ENCODE measurements at places on chromosomes 7 and 10.
A peak's percentile ranks its signal among the peaks of the same experiment; 100 is the strongest.

DNA sequence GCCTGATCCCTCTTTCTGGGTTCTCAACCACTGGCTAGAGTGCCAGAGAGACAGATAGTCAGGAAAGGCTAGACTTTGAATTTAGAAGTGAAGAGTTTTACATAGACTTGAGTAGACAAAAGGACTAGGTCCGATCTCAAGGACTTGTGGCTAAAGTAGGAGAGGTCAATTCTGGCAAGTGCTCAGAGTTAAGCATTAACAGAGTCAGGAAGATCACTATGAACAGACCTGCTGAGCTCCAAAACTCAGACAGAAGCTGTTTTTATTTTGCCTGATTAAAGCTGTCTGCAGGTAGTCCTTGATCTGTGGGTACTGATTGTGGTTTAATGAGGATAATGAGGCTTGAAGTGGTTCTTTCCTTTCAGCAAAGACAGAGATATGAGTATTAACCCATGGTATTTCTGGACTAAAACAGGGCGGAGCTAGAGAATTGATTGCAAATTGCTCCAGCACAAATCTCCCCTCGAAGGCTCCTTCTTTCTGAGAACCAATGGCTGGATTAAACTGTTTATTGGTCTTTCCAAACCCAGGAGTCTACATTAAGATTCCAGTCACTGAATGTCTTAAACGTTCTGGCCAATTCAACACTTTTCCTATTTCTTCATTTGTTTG lies 423.2 kb downstream of the IPMK start:
- no peak for DNase-seq

DNA sequence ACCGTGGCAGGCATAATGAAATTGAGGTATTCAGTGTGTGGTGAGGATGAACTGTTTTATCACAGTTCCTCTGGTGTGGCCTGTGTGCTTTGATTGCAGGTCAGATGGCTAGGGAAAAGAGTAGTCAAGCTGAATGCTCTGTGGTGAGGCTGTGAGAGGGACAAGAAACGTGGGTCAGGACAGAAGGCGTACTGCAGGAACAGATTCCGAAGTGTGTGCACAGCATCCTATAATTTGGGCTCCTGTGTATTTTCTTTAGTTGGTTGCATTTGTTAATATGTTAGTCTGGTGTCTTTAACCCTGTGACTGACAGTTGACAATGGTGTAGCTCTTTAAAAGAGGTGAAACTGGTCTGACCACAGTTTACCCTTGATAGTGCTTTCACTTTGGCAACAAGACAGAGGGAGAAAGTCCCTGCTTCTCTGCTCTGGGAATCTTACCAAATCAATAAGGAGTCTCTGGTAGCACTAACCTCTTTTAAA lies 76.5 kb downstream of the AUTS2 start:
- no peak for DNase-seq

- DNase-seq: no peak
These were observed 183.0 kb downstream of the ARID5B start for GRCh38 chr10:62084451-62084850.

GRCh38 chr7:151437866-151438516 lies 1.9 kb downstream of the CRYGN start:
- DNase-seq: no peak

DNA sequence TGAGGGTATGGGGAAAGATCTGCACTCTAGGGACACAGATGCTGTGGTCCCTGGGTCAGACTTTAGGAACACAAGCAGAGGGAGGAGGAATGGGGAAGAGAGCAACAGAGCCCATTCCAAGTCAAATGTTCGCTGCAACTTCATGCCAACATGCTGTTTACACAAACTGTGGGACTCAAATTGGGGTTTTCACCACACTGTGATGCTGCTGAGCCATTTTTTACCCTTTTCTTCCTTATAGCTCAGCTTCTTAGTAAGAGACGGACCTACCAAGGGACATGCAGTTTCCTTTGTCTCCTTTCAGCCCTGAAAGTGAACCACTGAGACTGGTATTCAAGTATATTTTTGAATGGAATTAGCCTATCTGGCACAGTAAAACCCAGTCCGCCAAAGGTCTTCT lies 64.3 kb upstream of the AGK start:
- DNase-seq: no peak

DNA sequence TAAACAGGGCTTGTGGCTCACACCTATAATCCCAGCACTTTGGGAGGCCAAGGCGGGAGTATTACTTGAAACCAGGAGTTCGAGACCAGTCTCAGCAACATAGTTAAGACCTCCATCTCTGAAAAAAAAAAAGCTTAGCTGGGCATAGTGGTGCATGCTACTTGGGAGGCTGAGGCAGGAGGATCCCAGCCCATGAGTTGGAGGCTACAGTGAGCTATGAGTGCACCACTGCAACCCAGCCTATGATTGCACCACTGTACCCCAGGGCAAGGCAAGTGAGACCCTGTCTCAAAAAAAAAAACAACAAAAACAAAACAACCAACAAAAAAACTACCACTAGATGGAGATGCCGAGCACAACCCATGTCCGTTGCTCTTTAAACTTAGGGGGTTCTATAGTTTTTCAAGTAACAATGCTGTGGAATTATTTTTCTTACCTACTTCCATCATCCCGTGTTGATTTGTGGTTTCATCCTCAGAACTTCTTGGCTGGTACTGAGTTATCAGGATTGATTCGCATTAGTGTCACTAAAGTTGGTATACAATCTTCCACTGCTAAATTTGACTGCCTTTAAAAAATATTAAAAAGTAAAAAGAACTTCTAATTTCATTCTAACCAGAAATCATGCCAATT lies 12.2 kb upstream of the REPIN1 start:
- DNase-seq: peak; percentile 43

DNA sequence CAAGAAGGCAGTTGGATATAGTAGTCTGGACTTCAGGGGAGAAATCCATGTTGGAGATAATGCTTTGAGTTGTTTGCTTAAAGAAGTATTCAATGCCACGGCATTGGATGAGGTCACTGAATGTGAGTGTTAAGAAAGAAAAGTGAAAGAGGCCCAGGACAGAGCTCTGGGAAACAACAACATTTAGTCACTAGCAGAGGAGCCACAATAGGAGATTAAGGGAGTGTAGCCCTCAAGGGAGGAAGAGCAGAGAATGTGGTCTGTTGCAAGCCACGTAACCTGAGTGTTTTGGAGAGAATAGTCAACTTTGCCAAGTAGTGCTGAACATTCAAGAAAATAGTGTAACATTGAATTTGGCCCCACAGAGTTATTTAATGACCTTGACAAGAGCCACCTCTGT lies 114.7 kb downstream of the MYO3A start:
- no peak for DNase-seq

DNA sequence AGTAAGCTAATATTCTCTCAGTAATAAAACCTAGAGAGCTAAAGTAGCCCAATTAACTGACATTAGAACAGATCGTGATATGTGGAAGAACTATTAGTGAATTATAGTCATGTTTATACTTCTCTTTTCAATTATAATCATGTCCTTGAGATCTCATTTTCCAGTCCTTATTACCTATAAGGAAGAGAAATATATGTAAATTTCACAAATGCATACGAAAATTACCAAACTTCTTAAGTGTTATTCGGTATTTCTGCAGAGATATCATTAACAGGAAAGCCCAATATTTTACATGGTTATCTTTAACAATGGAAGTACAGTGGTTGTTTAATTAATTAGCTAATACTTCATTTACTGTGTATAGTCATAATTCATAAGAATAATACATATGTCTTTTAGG lies 110.7 kb downstream of the PTEN start:
- no peak for DNase-seq

DNA sequence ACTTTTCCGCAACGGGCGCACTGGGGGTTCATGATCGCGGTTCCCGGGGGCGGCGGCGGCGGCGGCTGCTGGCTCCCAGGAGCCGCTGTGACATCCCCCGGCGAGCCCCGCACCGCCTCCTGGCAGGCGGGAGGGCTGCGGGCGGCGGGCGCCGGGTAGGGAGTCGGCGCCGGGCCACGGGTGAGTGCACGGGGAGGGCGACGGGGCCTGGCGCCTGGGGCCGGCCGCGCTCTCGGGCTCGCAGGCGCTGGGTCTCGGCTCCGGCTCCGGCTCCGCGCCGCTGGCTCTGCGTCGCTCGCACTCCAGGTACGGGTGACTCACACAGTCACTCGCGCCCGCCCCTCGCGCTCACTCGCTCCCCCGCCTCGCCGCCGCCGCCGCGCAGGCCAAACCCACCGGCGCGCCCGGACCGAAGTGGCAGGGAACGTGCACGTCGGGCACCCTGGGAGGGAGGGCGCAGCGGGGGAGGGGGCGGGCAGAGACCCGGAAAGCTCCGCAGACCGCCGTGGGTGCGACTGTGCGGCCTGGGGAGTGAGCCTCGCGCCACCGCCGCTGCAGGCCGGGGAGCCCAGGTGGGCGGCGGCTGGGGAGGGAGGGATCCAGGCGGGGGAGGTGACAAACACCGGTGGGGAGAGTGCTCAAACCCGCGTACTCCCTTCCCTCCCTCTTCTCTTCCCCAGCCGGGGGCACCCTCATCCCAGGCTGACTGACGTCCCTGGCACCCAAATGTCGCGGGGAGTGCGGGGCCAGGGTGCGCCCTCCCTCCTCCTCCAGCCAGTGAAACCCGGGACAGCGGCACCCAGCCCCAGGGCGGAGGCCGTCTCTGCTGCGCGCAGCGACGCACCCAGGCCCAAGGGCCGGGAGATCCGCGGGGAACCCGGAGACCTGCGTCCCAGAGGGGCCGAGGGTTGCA lies 276.9 kb upstream of the NEBL start:
- DNase-seq: peak; percentile 14

DNA sequence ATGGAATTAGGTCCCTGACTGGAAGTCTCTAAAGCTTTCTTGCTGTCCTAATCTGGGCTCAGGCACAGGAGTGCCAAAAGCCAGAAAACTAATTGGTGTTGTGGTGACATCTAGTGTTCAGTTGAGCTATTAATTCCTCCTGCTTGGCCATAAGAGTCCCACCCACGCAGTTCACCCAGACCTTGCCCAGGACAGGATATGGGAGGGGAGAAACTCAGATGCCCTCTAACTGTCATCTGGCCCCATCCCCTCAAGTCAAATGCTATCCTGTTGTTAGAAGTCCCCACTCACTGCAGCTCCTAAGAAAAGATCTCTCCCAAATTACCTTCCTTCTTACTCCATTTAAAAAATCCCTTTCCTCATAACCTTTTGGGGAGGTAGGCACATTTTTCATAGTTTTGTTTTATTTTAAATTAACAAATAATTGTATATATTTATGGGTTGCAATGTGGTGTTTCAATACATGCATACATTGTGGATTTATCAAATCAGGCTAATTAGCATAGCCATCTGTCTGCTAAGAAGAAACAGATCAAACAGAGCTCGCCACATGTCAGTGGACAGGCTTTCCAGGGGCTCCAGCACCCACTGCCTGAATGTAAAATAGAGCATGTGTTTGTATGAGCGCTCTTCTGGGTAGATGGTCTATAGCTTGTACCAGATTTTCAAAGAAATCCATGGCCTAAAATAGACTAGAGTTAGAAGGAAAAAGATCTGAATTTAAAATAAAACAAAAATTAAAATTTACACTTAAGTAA lies 84.0 kb downstream of the GSAP start:
- peak; percentile 83 for DNase-seq

GRCh38 chr10:52064084-52064845 lies 249.8 kb upstream of the DKK1 start:
- no peak for DNase-seq

DNA sequence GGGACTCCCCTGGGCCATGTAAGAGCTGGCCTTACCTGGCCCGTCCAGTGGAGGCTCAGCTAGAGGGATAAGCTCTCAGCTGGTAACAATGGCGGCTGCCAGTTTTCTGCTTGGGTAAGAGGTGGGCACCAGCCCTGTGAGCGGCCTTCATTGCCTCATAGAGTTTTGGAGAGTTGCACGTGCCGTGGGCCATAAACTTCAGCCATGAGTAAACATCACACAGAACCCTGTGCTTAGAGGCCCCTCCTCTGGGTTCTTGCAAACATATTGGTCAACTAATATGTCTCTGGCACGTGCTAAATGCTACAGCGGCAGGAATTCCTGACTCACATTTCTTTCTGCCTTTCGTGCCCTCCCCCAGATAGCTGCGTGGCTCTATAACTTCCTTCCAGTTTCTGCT lies 103.9 kb upstream of the LEP start:
- no peak for DNase-seq

DNA sequence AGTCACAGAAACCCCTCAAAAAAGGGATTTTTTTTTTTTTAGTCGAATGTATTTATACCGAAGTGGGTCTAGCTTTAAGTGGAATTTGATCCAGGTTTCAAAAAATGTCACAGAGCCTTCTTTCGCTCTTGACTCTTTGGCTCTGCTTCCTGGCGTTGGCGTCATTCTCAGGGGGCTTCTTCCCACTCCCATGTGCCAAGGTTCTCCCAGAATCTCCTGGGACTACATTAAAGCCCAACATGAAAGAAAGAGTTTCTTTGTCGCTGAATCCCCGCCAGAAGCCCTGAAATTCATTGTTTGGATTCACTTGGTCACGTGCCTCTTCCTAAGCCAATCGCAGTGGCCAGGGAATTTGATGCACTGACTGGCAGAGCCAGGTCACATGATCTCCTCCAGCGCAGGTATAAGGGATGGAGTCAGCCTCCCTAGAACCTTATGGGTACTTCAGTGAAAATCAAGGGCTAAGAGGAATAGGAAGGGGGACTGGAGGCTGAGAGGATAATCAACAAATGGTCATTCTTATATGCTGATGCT lies 101.2 kb downstream of the RPS24 start:
- no peak for DNase-seq

GRCh38 chr10:132129431-132129830 lies 57.3 kb upstream of the DPYSL4 start:
- no peak for DNase-seq

GRCh38 chr7:129684777-129685176 lies 73.3 kb downstream of the NRF1 start:
- DNase-seq: no peak

DNA sequence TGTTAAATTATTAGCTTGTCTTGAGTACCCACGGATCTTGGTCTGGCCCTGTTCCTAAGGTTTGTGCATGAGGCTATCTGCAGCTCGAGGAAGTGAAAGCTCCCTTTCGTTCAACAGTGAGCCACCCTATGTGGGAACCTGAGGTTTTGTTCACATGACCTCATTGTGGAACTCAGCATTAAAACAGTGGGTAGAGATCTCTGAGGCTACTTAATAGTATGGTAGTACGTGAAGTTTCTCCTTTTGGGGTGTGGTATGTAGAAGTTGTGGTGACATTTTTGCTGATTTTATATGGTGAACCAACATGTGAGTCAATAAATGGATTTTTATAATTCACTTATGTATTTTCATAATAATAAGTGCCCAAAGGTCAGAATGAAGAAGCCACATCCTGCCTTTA lies 252.7 kb upstream of the FERD3L start:
- DNase-seq: no peak

DNA sequence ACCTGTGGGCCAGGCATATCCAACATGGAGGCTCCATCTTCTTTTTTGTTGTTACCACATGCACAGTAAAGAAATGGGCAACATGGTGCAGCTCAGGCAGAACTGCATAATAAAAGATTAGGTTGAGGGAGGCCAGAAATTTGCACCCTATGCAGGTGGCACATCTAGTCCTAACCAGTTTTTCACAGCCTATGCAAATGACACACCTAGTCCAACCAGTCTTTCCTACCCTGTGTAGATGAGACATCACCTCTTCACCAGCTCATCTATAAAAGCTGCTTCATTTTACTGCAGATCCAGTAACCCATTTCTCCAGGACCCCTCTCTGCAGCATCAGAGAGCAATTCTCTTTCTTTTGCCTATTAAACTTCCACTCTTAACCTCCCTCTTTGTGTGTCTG lies 411.0 kb upstream of the PCDH15 start:
- no peak for DNase-seq

- DNase-seq: no peak
These were observed 313.2 kb downstream of the PTPRN2 start for GRCh38 chr7:158274404-158274811.

GRCh38 chr7:31710171-31710570 lies 23.2 kb downstream of the PPP1R17 start:
- no peak for DNase-seq

- no peak for DNase-seq
These were observed 406.3 kb downstream of the GFRA1 start for GRCh38 chr10:115866691-115867090.

Measured in activated CD4-positive, alpha-beta T cell treated with anti-CD3 and anti-CD28 coated beads, Interleukin-2, amount 50 U/mL, for 16 hours (primary cell).